IMR-90 (cell line): ENCODE measurements at places on chromosomes 13 and 19. TPM values are rescaled to one million over a fixed set of nuclear protein-coding genes. Genes with fewer than 3 reads are reported as not detected.

PSG11 gene
- total RNA-seq: 0.18 and 0.28 TPM in 2 replicates

MAST1 gene
- total RNA-seq: 0.28 and 1.1 TPM in 2 replicates

- H3K4me3 ChIP-seq: no peak overlapping the region
- H3K27ac ChIP-seq: no peak overlapping the region
- peaks cover 80% of the 10 kb centered on the region for H3K36me3 ChIP-seq
- no peak for DNase-seq
- no peaks in the 10 kb centered on the region for H3K4me1 ChIP-seq
Observed at GRCh38 chr13:114015969-114016295, 42.1 kb upstream of the C13orf46 start.

GRCh38 chr19:32631381-32631780 is 43.6 kb downstream of the ANKRD27 start:
- DNase-seq: no peak
- no peak overlapping the region for H3K27ac ChIP-seq
- H3K4me3 ChIP-seq: no peak overlapping the region
- H3K4me1 ChIP-seq: no peaks in the 10 kb centered on the region

GRCh38 chr13:32048816-32049215 is 17.2 kb downstream of the FRY start:
- H3K4me3 ChIP-seq: no peak overlapping the region
- H3K36me3 ChIP-seq: no peaks in the 10 kb centered on the region
- no peaks in the 10 kb centered on the region for H3K27me3 ChIP-seq
- peaks cover 13% of the 10 kb centered on the region for H3K4me1 ChIP-seq
- H3K27ac ChIP-seq: no peak overlapping the region

DNA sequence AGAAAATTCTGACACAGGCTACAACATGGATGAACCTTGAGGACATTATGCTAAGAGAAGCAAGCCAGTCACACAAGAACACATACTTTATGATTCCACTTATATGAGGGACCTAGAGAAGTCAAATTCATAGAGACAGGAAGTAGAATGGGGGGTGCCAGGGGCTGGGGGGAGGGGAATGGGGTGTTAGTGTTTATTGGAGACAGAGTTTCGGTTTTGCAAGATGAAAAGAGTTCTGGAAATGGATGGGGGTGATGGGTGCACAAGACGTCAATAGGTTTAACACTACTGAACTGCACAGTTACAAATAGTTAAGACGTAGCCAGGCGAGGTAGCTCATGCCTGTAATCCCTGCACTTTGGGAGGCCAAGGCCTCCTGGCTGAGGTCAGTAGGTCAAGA is 3.5 kb upstream of the ZNF787 start:
- peaks cover 7% of the 10 kb centered on the region for H3K4me1 ChIP-seq
- no peaks in the 10 kb centered on the region for H3K27me3 ChIP-seq
- no peaks in the 10 kb centered on the region for H3K36me3 ChIP-seq
- no peak overlapping the region for H3K4me3 ChIP-seq
- DNase-seq: no peak
